ENCODE measurements at places on chromosomes 11 and 22.

- no peak for DNase-seq
These were observed 16.3 kb downstream of the CHRDL2 start for GRCh38 chr11:74714904-74715303.

- no peak for DNase-seq
These were observed 6.8 kb upstream of the CREB3L1 start for GRCh38 chr11:46270684-46271083.

DNA sequence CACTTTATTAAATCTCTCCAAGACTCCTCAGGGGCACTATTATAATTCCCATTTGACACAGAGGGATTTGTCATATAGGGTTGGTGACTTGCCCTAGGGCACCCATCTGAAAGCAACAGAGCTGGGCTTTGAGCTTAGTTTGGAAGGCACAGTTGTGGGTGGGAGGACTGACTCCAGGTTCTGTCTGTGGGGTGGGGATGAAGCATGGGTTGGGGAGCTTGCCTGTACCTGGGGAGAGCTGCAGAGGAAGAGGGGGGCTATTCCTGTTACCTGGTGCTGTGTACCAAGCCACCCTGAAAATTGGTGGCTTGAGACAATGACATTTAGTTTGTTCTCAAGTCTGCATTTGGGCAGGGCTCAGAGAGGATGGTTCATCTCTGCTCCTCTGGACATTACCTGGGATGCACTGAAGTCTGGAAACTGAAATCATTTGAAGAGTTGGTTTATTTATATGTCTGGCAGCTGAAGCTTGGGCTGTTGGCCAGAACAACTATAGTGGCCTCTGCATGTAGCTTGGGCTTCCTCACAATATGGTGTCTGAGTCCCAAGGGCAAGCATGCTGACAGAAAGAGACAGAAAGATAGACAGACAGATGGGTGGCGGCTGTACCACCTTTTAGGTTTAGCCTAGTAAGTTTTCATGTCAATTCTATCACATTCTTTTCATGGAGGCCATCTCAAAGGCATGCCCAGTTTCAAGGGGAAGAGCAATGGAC is 44.9 kb downstream of the LRRC32 start:
- no peak for DNase-seq

DNA sequence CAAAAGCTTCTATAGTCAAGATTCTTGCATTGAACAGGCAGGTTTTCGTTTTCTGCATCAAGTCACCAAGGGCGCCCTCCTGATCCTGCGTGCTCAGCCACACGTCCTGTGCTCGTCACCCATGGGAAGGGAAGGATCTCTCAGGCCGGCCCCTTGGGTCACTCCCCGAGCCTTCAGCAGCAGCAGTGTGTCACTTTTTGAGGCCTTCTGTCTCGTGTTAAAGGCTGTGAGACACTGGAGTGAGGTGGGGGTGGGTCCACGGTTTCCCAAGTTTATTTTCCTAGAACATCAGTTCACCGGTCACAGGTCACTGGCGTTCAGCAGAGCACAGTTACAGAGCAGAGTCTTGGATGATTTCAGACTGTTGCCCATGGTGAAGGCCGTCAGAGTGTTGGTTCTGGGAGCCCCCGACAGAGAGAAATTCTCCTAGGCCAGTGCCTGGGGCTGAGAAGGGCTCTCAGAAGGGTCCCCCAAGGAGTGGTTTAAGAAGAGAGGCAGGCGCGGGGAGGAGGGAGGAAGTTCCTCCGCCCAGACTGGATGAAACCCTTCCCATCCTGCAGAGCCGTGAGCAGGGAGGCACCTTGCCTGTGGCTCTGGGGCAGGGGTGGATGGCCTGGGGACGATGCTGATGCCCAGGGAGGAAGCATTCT is 13.5 kb upstream of the ADORA2A start:
- DNase-seq = no peak
